Activated T-helper 17 cell treated with anti-CD3 and anti-CD28 coated beads, Interleukin-2, amount 50 U/mL, for 72 hours (primary cell): ENCODE measurements at places on chromosomes 2 and 18. TPM values are rescaled to one million over a fixed set of nuclear protein-coding genes. Genes with fewer than 3 reads are reported as not detected.

- ATAC-seq: no peak
Measured at GRCh38 chr2:237860273-237860935, 981 bp downstream of the RAMP1 start.

- ATAC-seq: no peak
Measured at GRCh38 chr2:223469270-223470046, 132.7 kb downstream of the SCG2 start.

DNA sequence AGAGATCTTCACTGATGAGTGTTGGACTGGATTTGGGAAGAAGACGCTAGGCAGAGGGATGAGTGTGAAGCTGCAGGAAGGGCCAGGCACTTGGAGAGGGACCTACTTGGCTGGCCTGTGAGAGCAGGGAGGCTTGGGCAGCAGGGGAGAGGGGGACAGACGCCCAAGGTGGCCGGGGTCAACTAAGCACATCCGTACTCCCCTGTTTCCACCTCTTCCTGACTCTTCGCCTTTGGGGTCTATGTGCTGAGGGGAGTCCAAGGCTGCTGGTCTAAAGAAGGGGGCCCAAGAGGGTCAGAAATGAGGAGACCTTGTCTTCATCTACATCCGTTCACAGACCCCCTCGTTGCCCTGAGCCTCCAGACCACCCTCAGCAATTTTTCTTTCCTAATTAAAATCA, 16.7 kb downstream of the DPYSL5 start:
- ATAC-seq: no peak

DNA sequence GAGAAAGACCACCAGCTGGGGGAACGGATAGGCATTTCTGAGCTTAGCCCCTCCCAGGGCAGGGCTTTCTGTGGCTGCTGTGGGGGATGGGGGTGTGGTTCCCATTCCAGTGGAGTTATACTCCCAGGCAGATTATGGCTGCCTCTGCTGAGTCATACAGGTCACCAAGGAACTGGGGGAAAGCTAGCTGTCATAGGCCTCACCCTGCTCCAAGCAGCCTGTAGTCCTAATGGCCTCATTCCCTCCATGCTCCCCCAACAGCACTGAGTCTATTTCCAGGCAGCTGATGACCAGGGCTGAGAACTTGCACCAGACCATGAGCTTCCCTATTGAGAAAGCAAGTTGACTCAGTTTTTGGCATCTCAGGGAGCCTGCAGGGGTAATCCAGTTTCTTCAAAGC, 87.1 kb downstream of the GPR39 start:
- ATAC-seq: no peak

DNA sequence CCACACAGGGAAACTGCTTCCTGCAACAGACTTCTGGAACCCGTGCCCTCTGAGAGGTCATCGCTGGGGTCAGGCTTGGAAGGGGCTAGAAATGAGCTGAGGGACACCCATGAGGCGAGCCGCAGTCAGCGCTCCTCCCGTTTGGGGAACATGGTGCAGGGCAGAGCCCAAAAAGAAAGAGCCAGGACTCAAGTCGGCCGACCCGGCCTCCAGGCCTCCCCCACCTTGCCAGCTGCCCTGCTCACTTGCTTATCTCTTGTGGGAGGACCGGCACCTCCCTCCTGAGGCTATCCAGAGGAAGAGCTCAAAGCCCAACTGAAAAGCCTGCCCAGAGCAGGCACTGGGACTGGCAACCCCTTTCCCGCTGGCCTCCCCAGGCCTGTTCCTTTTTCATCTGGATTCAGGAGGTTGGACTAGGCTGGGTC, 43.6 kb downstream of the SCTR start:
- ATAC-seq: no peak

DNA sequence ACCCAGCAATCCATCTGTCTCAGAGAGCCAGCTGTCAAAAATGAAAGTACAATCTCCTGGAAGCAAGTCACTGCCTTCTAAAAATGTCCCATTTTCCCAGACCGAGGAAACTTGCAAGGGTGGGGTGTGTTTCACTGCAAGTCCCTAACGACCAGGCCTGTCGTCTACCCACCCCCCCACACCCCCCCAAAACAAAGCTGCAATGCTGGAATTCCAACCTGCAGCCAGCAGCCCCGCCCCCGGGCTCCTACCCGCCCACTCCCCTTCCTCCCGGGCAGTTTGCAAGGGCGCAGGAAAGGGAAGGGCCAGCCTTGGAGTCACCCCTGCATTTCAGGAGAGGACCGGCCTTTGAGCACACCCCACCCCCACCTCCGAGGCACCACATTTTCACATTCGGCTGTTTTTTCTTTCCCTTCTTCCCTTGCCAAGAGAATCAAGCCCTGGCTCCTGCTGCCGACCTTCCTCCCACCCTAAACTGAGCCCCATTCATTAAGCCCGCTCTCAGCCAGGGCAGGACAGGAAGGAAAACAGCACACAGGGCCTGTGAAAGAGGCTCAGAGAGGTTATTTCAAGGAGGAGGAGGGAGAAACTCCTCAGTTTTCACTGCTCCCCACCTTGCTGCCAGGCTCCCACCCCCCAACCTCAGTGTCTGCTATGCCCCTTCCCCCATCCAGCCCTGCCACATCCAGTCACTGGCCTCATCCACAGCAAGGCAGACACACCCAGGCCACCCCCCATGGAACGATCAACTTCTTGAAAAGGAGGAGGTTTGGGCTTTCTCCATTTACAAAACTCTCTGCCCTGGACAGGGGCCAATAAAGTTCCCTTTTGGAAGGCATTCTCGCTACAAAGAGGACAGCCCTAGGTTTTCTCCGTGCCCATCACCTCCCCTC, 11.3 kb downstream of the SMAD7 start:
- ATAC-seq: no peak

GRCh38 chr18:5180254-5180653, 16.8 kb downstream of the AKAIN1 start:
- ATAC-seq: no peak

DNA sequence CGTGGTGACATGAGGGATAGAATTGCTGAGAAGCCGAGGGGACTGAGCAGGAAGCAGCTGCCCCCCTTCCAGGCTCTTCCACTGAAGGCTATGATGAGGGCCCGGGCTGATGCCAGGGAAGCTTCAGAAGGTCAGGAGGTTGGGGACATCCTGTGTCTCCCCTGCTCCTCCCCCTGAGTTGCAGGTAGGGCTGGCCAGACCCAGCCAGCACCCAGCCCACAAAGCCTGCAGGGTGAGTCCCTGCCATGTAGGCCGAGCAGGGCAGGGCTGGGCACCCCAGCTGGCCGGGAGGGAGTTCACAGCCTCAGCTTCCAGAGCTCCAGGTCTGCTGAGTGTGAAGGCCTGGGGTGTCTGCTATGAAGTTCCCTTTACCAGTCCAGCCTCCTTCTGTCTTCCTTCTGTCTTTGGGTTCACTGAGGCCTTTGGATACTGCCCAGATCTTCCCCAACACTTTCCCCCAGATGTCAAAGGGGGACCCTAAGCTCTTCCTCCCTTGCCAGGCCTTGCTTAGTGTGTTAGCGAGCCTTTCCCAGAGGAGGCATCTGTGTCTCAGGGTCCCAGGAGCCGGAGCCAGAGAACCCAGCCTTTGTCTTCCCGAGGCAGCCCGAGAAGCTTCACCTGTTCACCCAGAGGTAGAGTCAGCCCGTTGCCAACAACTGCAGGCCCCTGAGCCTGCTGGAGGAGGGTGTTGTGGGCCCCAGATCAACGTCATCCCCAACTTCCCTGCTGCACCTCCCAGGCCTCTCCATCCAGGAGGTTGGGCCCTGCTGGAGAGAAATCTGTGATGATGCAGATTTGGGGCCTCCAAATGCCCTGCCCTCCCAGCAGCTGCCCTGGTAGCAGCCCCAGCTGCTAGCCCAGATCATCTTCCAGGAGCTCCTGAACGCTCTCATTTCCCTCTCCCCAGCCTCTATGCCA, 3.6 kb upstream of the NCL start:
- ATAC-seq: no peak

GRCh38 chr2:61763605-61764034, 90.2 kb downstream of the FAM161A start:
- ATAC-seq: peak; percentile 17

- ATAC-seq: no peak
Measured at GRCh38 chr2:118371515-118371914, 283.2 kb downstream of the INSIG2 start.

DNA sequence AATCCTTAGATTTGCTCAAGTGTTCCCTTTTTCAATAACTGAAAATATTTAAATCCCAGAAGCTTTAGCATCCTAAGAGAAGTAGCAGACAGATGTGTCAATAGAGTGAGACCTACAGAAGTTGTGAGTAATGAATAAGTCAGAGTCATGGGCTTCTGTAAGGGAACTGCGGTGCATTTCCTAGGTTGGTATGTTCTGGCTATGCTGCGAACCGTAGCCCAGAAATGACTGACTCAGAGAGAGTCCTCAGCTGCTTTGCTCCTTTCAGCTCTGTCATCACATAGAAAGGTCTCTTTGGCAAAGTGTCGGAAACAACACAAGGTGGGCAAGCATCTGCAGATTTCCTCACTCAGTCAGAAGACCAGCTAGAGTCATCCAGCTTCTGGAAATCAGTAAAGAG, 297.1 kb downstream of the ARHGAP15 start:
- peak; percentile 75 for ATAC-seq

DNA sequence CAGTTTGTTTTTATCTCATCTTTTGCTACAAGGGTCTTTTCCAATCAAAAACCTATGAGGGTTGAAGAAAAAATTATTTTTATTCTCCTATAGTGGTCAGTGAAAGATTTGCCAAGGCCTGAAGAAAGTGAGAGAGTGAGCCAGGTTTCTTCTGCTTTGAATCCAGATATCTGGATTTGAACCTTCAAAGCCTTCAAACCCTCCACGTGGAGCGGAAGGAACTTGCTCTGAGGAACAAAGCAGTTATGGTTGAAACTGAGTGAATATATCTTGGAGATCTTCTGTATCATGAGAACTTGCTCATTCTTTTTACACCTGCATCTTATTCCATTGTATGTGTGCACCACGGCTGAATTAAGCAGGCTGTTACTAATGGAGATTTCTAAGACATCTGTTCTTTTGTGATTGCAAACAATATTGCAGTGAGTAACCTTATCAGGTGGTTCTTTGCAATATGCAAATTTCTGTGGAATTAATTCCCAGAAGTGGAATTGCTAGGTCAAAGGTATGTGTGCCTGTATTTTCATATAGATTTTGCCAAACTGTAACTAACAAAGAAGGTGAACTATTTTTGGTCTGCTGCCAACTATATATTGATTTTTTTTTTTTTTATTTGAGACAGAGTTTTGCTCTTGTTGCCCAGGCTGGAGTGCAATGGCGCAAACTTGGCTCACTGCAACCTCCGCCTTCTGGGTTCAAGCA, 147.9 kb downstream of the B3GNT2 start:
- ATAC-seq: peak; percentile 19

- no peak for ATAC-seq
Measured at GRCh38 chr2:4693266-4693665, 989.9 kb downstream of the DCDC2C start.

DNA sequence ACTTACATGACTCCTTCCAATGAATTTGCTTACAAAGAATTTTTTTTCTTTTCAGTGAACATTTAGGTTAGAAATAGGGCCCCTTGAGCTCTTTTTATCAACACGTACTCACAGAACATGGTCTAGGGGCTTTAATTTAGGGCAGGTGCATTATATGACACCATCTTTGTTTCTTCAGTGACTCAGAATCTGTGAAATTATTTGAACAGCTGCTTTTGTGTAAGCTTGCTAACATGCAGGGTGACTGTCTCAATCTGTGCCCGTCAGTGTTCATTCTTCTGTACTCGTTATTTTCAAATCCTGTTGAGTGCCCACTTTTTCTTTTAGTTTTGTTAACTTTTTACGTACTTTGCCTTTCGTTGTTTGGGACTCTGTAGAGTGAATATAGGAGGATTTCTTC, 52.8 kb upstream of the CABYR start:
- peak; percentile 35 for ATAC-seq

- no peak for ATAC-seq
Measured at GRCh38 chr2:240440704-240441320, 5.3 kb downstream of the GPC1 start.

DNA sequence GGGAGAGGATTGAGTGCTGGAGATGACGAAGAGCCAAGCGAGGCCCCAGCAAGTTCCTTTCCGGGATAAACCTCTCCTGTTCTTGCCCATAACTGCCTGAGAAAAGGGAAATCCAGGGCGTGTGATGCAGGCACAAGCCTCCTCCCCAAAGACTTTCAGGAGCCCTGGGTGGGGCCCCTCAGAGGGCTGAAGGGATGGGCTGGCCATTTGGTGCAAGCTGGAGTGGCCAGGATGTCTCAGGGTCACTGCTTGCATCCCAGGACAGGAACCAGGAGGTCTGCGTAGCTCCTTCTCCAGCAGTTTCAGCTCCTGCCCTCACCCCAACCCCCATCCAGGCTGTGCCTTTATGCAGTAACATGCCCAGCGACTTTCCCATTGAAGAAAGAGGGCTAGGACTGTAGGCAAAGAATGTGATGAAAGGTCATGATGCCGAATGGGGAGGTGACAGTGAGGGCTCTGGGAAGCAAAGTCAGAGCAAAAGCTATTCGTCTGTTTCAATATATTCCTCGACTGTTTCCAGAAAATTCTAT, 80.2 kb downstream of the PXDN start:
- no peak for ATAC-seq

DNA sequence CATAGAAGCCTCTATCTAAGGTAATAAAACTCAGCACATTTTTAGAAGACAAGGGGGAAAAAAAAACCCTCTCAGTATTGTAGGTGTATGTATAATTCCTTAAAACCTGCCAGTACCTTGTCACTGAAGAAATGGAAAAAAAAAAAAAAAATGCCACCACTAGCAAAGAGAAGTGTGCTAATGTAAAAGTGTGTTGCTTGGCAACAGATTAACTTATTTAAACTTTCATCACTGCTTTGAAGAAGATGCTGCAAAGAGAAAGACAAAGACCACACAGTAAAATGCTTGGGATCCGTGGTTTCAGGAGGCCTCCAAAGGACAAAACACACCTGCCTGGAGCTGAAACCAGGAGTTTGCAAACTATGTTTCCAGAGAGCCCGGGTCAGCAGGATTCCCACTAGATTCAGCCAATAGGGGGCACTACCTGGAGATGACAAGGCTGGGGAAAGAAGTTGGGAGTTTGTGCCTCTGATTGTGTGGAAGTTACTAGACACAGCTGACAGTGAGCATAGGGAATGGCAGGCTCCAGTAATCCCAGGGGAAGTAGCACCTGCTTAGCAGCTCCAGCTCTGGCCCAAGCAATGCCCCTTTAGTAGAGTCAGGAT, 169.1 kb upstream of the TRIB2 start:
- no peak for ATAC-seq

DNA sequence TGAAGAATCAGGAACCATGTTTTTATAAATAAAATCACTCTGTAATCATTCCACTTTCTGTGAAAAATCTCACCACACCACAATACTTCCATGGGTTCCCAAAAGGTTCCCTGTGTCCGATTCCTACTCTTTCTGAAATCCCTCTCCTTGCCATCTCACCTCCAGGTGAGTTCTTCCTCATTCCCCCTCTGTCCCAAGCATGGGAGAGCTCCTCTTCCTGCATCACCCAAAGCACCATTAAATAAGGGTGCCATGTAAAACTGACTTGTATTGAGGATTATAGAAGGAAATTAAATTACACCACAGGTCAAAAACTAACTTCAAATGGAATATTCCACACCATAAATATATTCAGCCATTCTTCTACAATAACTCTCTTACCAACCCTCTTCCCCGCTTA, 55.8 kb upstream of the ETAA1 start:
- ATAC-seq: no peak

NEU4 gene
- total RNA-seq: 9.8 TPM

ERFE gene
- not detected for total RNA-seq

MAL gene
- 65.9 TPM for total RNA-seq

INHBB gene
- total RNA-seq: not detected

KCNK3 gene
- not detected for total RNA-seq

FAM228B gene
- 15.6 TPM for total RNA-seq
